ENCODE measurements at places on chromosomes 7 and 10.

GRCh38 chr7:142807855-142808460, 37.2 kb downstream of the PRSS2 start:
- peak; percentile 28 for DNase-seq

GRCh38 chr10:97400665-97401454, at the start of gene RRP12:
Gene RRP12, minus strand, starts transcription at chr10:97401340. Its CDS starts 109 bp downstream, at chr10:97401231.
- peak; percentile 99 for DNase-seq

- DNase-seq = no peak
Observed at GRCh38 chr7:120303105-120303504, 30.1 kb downstream of the KCND2 start.

GRCh38 chr10:116988311-116988710, 16.7 kb downstream of the SHTN1 start:
- no peak for DNase-seq
